AG08396 (cell line): ENCODE measurements at places on chromosomes 7 and 10.

- DNase-seq: no peak
These were observed 44.9 kb downstream of the MCU start for GRCh38 chr10:72736828-72737220.

DNA sequence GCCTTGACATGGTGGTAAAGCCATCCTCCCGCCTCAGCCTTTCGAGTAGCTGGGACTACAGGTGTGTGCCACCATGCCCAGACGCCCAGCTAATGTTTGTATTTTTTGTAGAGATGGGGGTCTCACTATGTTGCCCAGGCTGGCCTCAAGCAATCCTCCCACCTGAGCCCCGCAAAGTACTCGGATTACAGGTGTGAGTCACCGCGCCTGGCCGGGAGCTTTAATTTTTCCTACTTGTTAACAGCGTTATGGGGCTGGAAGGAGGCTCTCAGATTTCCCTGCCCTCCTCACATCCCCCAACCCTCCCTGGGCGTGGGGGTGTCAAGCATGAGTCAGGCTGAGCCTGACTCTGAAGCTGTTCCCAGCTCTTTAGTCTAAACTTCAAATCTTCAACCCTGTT, 8.3 kb downstream of the ALKBH4 start:
- no peak for DNase-seq

DNA sequence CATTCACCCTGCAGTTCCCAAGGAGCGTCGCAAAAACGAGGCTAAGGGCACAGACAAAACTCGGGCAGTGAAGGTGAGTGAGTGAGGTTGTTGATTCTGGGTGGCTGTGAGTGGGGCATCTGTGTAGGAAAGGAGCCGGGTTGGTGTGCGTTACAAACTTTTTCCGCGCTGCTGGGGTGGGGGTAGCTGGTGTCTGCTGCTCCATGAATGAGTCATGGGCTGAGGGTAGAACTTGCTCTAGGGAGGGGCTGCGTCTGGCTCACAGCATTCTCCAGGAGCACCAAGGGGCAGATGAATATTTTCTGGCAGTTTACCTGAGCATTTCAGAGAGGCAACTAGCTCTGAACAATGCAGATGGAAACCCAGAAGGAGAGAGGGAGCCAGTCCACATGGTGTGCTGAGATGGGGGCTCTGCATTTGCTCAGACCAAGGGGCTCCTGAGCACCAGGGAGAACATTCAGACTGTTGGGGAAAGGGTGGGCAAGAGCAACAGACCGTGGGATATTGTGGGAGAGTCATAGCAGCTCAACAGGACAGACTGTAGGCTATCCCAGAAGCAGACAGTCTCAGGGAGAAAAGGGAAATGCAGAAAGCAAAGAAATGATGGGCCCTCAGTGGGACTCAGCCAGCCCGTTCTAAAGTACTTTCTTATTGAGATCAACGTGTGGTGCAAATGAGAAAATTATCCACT, 18.8 kb downstream of the NOBOX start:
- no peak for DNase-seq

GRCh38 chr10:71044720-71045119, 156.4 kb upstream of the PCBD1 start:
- no peak for DNase-seq

DNA sequence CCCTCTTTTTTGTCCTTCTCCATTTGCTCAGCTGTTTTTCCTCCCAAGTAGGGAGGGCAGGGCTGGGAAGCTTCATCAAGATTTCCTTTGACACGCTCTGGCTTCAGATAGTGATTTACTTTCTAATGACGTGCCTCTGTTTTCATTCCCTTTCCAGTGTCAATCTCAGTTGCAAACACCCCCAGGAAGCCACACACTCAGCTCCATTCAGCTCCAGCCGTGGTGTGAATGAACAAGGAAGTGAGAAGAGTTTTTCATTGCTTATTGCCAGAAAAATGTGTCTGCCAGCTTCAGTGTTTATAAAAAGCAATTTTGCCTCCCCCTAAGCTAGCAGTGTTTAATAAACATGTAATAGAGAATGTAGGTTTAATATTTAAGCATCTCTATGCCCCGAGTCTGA, 108.7 kb upstream of the DPP6 start:
- no peak for DNase-seq

DNA sequence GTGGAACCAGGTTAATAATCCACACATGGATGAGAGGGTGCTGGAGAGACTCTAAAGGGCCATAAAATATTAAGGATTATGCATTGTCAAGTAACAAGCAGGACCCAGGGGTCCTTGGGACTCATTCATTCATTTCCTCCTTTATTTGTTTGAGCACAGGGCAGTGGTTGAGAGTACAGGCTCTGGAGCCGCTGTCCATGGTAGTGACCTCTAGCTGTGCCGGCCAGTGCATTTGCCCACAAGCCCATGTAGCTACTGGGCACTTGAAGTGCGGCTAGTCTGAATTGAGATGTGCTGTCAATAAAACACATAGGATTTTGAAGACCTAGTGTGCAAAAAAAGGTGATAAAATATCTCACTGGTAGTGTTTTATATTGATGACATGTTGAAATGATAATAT, 137.6 kb downstream of the C10orf105 start:
- DNase-seq: peak; percentile 63

- DNase-seq: no peak
These were observed 42.1 kb downstream of the MDH2 start for GRCh38 chr7:76089865-76090475.

- peak; percentile 64 for DNase-seq
These were observed 1.2 kb downstream of the ADIRF start for GRCh38 chr10:86969421-86970041.

GRCh38 chr10:126215746-126216631, 172.3 kb downstream of the ADAM12 start:
- DNase-seq: no peak

- DNase-seq: no peak
These were observed 118.4 kb downstream of the MBL2 start for GRCh38 chr10:52654201-52654600.

- DNase-seq: no peak
These were observed 155.4 kb downstream of the POU6F2 start for GRCh38 chr7:39133088-39133487.

DNA sequence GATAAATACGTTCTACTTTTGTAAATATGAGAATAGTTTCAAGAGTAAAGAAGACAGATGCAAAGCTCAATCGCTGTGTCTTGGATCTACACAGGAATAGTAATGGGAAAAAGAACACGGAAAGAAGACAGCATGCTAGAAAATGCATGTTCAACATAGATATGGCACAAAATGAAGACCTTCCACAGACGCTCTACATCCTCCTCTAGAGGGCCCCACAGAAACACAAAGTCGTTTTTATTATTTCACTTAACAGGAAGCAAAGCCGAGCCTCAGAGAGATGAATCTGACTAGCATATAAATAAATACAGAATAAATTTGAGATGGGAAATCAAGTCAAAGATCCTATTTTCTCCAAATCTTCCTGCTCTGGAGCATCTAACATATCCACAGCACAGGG, 292.6 kb downstream of the PARD3 start:
- DNase-seq: peak; percentile 8

GRCh38 chr10:43263551-43264343, 3.1 kb downstream of the RASGEF1A start:
- DNase-seq: peak; percentile 33

- no peak for DNase-seq
These were observed 97.7 kb downstream of the USP6NL start for GRCh38 chr10:11513727-11514126.

GRCh38 chr10:60910543-60910942, 33.4 kb downstream of the RHOBTB1 start:
- no peak for DNase-seq

- DNase-seq: no peak
These were observed 14.5 kb downstream of the ANKRD7 start for GRCh38 chr7:118239014-118239413.

DNA sequence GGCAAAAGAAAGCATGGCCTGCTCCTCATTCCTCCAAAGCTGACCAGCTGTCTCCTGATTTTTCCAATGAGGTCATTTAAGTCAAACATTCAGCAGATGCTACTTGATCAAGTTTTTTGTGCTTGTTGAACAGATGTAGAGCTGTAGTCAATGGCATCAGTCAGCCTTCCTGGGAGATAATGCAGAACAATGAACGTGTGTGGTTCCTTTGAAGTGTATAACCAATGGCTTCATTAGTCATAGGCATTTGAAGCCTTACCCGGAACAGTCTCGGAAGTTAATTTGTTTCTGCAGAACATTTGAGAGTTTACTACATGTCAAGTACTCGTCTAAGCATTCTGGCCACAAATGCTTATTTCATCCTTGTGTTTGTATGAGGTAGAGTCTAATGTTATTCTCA, 227.1 kb downstream of the ADRA2A start:
- no peak for DNase-seq

- no peak for DNase-seq
These were observed 643.4 kb downstream of the AUTS2 start for GRCh38 chr7:70241536-70242175.

- DNase-seq: no peak
These were observed 18.5 kb upstream of the C10orf67 start for GRCh38 chr10:23362879-23363792.

GRCh38 chr7:120695848-120696247, 162.1 kb downstream of the TSPAN12 start:
- no peak for DNase-seq

- no peak for DNase-seq
These were observed 19.6 kb downstream of the FRMPD2 start for GRCh38 chr10:48254750-48255512.

- no peak for DNase-seq
These were observed 43.8 kb downstream of the PDE6C start for GRCh38 chr10:93656155-93656554.

DNA sequence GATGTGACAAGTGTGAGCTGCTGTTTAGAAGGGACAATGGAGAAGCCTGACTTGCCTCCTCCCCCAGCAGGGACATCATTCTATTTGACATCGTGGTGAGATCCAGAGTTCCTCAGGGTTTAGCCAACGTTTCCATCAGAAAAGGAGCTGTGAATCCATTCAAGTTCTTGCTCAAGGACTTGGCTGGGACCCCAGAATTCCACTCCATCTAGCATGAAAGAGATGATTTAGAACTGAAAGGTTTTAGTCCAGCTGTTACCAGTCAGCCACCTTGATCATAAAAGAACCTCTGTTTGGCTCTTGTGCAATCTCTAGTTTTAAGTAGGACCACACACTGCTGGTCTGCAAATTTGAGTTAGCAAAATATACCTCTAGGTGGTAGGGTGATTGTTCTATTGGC, 337.6 kb downstream of the FRMD4A start:
- DNase-seq: no peak

DNA sequence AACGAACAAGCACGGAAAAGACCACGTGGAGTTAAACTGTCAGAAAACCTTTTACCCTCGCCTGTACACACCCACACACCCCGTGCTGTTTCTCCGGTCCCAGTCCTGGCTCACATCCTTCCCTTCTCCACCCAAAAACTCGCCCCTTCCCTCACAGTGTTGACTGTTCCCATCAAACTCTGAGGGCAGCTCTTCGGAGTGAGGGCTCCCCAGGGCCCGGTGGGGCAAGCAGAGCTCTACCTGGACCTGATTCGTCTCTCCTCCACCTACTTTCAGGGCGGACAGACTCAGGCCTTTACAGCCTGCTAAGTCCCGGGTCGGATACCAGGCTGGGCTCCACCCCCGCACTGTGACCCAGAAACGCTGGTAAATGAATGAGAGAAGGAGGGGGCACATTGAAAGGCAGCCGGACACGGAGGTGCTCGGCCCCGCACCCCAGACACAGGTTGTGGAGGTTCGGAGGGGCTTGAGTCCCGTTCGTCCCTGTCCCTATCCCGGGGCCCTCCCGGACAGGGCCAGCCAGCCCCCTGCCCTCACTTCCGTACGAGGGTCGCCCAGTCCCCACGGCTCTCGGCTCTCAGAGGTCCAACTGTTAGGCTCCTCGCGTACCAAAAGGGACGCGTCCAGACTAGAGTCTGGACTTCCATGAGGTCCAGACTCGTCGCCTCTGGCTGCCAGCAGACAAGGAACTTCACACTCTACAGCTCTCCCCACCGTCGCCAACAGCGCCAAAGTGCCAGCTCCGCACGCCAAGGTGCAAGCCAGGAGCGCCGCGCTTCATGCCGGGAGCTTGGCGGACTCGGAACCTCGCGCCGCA, 31.7 kb upstream of the ASL start:
- DNase-seq: peak; percentile 30

- no peak for DNase-seq
These were observed 87.9 kb downstream of the STRA8 start for GRCh38 chr7:135321556-135321955.

DNA sequence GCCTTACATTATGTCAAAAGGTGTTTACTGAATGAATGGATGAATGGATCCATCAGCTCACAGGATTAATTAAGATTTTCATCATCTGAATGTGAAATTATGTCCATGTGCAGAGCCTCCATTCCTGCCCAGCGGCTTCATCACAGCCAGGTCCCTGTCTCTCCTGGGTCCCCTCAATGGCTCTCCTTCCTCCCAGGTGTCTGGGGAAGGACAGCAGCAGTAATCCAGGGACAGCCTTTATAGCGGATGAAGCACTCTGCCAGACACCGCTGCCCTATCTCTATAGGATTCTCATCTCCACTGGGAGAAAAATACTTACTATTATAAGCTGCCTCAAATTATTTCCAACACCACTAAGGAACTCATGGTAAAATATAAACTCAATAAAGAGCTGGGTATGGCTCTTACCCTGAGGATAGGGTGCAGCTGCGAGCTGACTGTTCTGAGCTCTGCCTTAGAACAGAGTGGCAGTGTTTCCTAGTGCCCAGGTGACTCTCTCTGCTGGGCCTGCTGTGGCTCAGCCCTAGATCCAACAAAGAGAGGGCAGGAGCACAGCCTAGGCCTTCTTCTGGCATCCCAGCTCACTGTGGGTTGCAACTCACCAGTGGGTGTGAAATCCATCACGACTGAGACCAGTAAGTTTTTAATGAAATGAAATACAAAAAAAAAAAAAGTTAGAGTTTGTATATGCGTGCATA, 38.3 kb downstream of the GPRIN2 start:
- DNase-seq: no peak

GRCh38 chr7:38481401-38481800, 149.8 kb downstream of the AMPH start:
- DNase-seq: no peak

DNA sequence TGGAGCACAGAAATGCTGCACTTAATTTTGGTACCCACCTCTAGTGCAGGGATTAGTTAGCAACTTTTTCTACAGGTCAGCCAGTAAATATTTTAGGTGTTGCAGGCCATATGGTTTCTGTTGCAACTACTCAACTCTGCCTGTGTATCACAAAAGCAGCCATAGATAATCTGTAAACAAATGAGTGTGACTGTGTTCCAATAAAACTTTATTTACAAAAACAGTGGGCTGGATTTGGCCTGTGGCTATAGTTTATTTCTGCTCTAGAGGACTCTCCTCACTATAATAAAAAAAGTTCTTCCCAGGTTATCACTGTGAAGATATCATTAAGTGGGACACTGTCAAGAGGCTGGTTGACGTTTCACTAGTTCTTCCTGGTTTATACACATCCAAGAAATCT, 65.8 kb downstream of the DNAJC12 start:
- DNase-seq: no peak

DNA sequence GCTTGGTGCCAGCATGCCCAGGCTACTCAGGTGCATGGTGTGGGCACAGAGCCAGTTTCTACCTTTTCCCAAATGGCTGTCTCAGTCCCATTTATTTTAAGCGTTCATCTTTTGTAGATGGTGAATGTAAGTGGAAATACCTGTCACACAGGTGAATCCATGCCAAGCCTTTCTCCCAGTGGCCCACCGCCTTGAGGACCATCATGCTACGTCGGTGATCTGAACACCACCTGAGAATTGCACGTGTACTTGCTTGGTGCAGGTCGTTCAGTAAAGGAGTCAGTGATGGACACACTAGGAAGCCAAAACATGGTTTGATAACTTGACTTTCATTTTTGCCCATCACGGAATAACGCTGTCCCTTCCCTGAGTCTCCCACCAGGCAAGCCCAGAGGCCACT, 666.7 kb upstream of the FOXK1 start:
- DNase-seq: no peak

- DNase-seq: no peak
These were observed 37.2 kb downstream of the BAMBI start for GRCh38 chr10:28714401-28715053.
